ENCODE measurements at places on chromosomes 7 and 10.

DNA sequence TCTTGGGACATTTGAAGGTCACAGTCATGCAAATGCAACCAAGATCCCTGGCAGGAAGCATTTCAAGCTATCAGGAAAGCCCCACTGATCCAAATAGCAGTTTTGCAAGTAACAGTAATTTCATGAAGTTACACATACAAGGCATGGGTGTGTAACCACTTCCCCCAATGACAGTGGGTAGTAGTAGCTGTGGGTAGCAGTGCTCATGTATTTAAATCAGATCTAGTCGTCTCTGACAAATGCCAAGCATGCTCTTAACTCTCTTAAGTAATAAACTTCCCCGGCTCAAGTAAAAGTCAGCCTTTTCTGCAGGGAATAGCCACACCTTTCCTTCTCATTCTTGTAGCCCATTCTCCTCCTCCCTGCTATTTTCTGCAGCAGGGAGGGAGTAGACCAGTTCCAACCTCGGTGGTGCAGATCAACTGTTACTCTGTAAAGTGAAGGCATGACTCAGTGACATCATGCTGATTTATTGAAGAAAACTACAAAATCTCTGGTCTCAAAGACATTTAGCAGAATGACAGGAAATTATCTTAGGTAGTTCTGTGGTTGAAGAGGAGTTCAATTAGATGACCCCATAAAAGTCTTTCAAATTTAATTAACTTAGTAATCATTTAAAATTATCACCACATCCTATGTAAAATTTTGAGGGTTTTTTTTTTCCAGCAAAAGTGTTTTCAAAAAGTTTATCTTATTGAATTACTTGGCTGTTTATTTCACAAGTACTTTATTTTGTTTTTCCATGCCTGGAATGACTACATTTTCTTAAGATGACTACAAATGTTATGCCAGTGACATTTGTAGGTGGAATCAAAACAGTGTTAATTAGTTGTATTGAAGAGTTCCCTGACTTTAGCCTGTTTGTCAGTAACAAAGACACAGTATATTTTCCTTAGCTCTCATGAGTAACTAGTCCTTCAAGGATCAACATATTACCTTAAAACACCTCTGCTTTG lies 568.3 kb downstream of the INHBA start:
- no peak for DNase-seq

- no peak for DNase-seq
These were observed 2.3 kb downstream of the METTL27 start for GRCh38 chr7:73839743-73840714.

DNA sequence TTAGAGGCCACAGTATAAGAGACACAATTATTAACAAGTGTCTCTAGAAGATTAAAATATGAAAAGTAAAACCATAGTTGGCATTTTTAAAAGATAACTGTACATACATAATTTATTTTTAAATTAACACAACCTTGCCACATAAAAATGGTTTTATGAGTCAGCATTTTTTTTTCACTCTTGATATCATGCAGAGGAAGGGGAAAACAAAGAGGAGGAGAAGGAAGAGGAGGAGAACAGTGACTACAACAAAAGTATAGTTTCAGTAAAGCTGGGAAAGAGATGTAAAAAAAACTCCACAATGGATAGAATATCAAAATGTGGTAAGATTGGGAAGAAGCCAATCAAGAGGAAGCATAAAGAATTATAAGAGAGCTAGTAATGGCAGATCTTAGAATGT lies 34.0 kb downstream of the CH25H start:
- DNase-seq, result no peak

GRCh38 chr10:5283305-5284158 lies 81.2 kb upstream of the UCN3 start:
- DNase-seq, result no peak

- DNase-seq, result no peak
These were observed 17.3 kb downstream of the OPALIN start for GRCh38 chr10:96341219-96342182.

DNA sequence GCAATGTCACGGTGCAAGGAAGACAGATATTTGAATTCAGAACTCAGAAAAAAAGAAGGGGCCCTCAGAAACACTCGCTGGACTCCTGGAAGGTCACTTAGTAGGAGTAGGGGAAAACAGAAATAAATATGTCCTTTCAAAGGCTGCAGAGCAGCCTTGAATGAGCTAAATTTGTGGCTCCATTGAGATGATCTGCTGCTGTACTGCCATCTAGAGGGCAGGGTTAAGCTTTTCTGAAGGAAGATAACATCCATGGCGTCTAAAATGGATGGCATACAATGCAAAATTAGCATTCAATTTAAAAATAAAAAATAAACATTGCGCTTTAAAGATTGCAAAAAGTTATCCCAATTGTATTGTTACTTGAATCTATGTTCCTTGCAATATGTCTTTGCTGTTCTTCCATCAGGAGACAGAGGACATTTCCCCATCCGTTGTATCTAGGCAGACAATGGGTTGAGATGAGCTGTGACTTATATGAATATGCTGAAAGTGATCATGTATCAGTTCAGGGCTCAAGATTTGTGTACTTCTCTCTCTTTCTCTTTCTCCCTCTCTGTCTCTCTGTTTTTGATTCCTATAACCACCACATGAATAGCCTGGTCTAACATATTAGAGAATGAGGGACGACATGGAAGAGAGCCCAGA lies 642.2 kb downstream of the SH2D4B start:
- no peak for DNase-seq

DNA sequence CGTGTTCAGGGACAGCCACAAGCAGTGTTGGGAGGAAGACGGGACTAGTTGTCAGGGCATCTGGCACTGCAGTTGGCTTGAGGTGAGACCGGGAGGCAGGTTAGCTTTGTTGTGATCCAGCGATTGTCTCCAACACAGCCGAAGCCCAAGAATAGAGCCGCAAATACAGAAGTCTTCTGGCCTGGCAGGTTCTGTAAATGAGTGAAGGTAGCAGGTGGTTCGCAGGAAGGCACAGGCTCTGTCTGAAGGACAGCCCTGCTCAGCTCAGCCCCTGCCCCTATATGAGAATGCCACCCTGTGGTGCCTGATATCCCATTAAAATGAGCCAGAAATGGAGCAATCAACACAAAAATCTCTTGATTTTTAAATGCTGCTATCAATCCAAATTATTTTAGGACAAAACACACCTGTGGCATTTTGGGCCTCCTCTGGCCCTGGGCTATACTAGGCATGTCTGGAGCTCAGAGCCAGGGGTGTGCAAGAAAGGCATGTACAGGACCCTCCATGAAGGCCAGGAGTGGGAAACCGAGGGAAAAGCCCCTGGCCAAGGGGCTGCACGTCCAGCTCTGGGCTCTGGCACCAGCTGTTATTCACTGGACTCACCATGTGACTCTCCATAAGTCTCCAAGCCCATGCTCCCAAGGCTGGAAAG lies 11.2 kb upstream of the C10orf71 start:
- DNase-seq, result no peak

GRCh38 chr7:21972397-21972784 lies 26.7 kb upstream of the CDCA7L start:
- no peak for DNase-seq

GRCh38 chr10:95675403-95676116 lies 18.2 kb downstream of the TCTN3 start:
- DNase-seq, result no peak

- DNase-seq, result no peak
These were observed 419.0 kb upstream of the GALNT17 start for GRCh38 chr7:70712942-70713341.

DNA sequence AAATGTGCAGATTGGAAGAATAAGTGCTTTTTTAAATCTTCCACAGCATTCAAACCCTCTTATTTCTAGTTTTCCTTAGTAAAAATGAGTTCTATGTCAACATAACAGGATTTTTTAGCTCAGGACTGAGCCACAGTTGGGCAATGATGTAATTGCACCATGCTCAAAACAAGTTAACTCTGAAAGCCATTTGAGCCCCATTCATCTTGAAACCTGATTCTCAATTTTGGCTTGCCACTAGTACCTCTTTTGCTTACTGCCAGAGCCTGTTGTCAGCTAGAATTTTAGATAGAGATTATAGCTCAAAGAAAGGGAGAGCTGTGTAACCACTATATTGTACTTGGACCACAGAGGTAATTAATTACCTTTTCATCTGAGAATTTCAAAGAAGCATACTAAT lies 1028.5 kb upstream of the PHF14 start:
- no peak for DNase-seq

- no peak for DNase-seq
These were observed at the start of gene C10orf62 for GRCh38 chr10:97589479-97589878. C10orf62 (plus strand) TSS chr10:97589721; CDS start chr10:97589898, 177 bp downstream.

DNA sequence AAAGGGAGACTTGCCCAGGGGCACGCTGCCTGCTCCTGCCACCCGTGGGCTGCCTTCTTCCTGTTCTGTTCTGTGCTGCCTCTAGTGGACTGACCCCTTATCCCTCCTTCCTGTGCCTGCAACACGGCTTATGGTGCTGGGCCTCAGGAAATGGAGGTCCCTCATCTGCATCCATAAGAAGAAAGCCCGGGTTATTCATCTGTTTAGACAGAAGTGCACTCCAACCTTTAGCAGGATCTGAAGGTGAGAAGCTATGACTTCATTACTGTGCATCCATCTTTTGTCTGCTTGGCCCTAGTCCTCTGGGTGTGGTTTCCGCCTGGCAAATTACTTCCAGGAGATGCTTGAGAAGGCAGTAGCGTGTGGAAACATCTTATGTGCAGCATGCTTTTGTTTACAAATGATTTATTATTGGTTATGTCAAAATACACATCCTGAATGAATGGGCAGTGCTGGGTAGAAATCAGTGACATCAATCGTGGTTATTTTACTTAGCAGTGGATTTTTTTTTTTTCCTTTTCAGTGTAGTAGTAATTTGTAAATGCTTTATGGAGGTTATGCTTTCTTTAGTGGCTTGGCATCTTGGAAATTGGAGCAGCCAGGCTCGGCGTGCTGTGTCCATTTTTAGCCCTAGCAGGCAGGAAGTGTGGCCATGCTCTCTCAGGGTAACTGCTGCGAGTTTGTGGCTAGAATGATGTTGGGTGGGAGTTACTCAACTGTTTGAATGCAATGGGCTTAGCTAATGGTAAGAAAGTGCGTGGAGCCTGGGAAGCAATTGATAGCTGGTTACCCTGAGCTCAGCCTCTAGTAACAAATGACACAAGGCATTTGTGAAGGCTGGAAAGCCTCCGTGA lies 12.7 kb downstream of the PTPRE start:
- DNase-seq, result no peak

DNA sequence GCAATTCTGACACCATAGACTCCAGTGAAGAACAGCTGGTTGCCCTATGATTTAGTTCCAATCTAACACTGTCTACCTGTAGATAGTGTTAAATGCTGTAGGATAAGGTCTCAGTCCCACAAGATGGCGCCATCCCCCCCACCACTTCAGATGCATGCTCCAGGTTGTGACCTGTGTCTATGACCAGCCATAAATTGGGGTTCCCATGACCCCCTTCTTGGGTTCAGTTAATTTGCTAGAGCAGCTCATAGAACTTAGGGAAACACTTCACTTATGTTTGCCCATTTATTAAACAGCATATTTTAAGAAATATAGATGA lies 13.1 kb downstream of the CCSER2 start:
- no peak for DNase-seq

GRCh38 chr7:91306266-91306665 lies 42.0 kb downstream of the FZD1 start:
- no peak for DNase-seq

GRCh38 chr10:4334015-4334414 lies 492.0 kb upstream of the AKR1E2 start:
- DNase-seq, result no peak

DNA sequence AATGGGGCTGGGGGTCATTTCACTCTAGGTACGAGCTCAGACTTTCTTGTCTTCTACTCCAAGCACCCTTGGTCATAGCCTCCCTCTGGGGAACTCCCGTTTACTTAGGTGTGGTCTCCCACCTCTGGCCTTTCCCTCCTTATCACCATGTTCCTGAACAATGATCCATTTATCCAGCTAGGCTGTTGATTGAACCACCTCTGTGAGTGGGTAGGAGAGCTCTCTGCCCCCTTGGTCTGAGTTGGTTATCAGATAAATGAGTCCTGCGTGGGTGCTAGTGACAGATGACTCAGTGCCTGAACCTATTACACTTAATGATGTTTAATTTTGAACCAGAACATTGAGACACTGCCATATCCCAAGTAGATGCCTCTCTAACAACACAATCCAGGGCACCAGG lies 9.4 kb downstream of the BLNK start:
- DNase-seq, result no peak

GRCh38 chr7:41544241-41544640 lies 158.6 kb downstream of the INHBA start:
- DNase-seq, result no peak

- no peak for DNase-seq
These were observed 4.4 kb downstream of the BAG3 start for GRCh38 chr10:119655566-119656001.

DNA sequence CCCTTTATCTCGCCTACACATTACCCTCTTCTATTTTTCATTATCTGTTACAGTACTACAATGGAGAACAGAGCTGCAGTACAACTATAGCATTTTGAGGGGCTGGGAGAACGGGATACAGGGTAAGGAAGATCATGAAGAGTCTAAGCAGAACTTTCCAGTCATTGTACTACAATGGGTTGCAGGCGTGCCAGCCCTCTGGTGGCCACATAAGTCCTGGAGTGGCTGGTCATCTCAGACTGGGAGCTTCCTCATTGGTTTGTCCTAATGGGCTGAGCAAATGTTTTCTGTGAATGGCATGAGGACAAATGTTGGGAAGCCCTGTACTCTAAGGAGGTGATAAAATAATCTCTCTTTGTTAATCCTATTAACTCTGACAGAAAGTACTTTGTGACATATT lies 33.0 kb downstream of the TMEM106B start:
- DNase-seq, result no peak

DNA sequence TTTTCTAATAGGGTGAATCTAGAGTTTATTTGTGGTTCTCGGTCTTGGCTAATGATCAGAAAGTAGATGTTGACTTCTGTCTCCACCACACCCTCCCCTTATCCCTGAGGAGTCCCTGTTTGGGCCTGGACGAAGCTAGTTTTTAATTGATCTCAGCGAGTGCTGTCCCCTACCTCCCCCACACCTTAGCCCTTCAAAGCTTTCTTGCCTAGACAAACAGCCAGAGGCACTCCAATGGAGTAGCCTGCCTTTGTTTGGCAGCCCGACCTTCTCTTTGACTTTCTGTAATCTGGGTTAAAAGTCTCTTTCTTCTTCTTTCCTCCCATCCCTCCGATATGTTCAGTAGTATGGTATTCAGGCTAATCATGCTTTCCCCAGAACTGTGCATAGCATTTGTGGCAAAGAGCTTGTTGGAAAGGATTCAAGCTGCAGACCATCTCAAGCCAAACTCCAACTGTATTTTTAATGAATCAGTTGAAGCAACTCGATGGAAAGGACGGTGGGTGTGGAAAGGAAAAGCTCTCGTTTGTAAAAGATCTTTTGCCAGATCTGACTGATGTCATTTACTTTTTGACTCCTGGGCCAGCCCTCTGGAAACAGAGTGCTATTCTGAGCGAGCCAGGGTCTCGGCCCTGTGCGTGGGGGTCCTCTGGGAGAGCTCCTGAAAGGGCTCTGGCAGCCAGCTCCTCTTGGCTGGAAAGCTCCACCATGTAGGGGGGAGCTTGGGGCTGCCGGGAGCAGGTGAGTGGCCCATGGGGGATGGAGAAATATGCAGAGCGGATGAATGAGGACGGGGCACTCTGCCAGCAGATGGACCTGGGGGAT lies 4.5 kb downstream of the FAM180A start:
- DNase-seq, result no peak

Data from Panc1 (cell line).